Endodermal cell (in vitro differentiated cells): ENCODE measurements at places on chromosomes 12 and 14. TPM values are rescaled to one million over a fixed set of nuclear protein-coding genes. Genes with fewer than 3 reads are reported as not detected.

- no peaks in the 10 kb centered on the region for H3K36me3 ChIP-seq
- H3K4me1 ChIP-seq = no peaks in the 10 kb centered on the region
- no peak for DNase-seq
- no peak overlapping the region for H3K27ac ChIP-seq
Measured at GRCh38 chr12:44720265-44720664, 155.8 kb downstream of the NELL2 start.

DNA sequence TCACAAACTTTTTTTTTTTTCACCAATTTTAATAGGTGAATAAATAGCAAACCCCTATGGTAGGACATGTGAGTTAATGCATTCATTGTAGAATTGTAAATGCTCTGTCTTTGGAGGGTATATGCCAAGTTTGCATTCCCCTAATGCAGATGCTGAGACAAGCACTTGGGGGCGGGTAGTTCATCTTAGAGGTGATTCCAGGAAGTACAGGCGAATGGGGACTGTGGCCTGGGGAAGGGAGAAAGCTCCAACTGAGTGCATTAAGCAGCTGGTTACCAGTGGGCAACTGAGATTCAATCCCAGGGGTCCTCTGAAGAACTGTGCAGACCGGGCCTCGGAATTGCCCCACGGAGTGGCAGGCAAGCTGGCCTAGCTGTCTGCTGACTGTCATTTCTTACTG is 107.6 kb downstream of the ZNF664 start:
- no peaks in the 10 kb centered on the region for H3K36me3 ChIP-seq
- H3K4me1 ChIP-seq = peaks cover 3% of the 10 kb centered on the region
- no peaks in the 10 kb centered on the region for H3K27me3 ChIP-seq
- DNase-seq = no peak
- H3K4me3 ChIP-seq = no peak overlapping the region

GRCh38 chr12:104756901-104757300 is 201.2 kb downstream of the SLC41A2 start:
- no peak overlapping the region for H3K4me3 ChIP-seq
- no peak overlapping the region for H3K27ac ChIP-seq
- no peak for DNase-seq

GRCh38 chr14:54329082-54329695 is 67.6 kb upstream of the CDKN3 start:
- H3K36me3 ChIP-seq = no peaks in the 10 kb centered on the region
- H3K27me3 ChIP-seq = no peaks in the 10 kb centered on the region
- no peak overlapping the region for H3K27ac ChIP-seq
- DNase-seq = peak; percentile 88
- no peak overlapping the region for H3K4me3 ChIP-seq

The SLC2A14 gene
- total RNA-seq = 63.0 and 70.9 TPM in 2 replicates

GRCh38 chr12:52917800-52918199 is 12.9 kb upstream of the KRT8 start:
- peaks cover 12% of the 10 kb centered on the region for H3K4me1 ChIP-seq
- no peak for DNase-seq
- H3K27me3 ChIP-seq = no peaks in the 10 kb centered on the region
